ENCODE measurements at places on chromosomes 2 and 18.

DNA sequence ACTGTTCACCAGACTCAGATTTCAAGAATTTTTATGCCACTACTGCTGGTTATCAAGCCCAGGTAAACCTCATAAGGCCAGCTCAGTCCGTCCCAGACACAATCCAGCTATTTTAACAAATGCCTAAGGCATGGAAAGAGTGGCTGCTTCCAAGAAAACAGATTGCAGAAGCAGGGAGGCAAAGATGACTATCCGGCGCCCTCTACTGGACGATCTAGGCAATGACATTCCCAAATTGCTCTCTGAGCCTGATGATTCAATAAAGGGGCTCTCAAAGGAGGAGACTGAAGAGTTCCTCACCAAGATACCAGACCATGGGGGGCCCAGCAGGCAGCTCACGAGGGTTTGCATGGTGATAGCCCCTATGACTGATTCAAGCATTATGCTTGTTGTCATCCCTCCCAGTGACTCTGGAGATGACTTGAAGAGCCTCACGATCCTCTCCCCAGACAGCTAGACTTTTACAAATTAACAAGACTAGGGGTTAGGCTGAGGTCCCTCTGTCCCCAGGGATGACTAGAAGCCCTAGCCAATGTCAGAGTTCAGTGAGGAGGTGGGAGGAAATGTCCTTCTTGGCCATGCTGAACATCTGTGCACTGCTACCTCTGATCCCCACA is 25.0 kb downstream of the SERPINB8 start:
- DNase-seq = peak; percentile 65

DNA sequence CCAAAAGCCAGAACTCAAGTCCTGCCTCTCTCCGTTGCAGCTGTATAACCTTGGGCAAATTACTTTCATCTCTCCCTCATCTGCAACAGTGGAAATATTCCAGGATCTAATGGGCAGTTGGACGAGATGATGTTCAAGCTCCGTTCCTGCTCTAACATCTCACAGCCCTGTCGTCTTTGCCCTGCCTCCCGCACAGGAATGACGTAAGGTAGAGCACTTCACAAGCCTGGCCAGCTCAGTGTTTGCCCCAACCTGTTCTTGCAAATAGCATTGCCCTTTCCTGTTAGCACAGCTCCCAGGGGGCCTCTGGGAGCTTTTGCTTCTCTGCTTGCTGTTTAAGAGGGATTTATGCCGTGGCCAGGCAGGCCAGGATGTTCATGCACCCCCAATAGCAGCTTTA is 107.9 kb downstream of the KLHL29 start:
- DNase-seq = peak; percentile 86

DNA sequence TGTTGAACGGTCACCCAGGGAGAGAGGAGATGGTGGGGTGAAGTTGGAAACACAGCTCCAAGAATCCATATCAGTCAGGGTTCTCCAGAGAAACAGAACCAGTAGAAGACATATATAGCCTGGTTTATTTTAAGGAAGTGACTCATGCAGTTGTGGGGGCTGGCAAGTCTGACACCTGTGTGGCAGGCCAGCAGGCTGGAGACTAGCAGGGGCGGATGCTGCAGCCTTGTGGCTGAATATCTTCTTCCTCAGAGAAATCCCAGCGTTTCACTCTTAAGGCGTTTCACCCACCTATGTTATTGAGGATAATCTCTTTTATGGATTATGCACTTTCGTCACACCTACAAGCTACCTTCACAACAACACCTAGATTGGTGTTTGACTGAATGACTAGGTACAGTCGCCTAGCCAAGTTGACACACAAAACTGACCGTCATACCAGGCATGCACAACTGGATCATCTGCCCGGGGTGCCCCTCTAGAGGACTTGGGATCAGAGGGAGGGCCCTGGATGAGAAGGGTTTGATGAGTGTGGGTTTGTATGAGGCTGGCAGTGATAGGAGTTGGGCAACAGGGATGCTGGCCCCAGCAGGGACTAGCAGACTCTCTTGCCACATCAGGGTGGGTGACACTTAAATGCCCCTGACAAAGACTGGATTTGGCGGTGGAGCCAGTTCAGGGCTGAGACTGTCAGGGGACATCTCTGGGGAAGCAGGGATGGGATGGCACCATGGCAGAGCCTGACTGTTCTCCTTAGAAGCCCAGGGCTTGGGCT is 23.4 kb downstream of the MROH2A start:
- peak; percentile 3 for DNase-seq

DNA sequence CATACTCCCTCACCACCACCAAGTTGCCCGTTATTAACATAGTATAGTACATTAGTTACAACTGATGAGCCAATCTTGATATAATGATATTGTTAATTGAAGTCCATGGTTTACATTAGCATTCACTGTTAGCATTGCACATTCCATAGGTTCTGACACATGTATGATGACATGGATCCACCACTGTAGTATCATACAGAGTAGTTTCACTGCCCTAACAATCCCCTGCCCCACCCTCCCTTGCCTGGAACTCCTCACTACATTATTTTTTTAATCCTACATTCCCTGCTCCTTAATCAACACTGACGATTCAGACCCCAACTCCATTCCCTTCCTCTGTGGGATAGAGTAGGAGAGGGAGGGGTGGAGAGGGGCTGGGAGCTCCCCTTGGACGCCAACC is 20.2 kb upstream of the ST3GAL5 start:
- no peak for DNase-seq

DNA sequence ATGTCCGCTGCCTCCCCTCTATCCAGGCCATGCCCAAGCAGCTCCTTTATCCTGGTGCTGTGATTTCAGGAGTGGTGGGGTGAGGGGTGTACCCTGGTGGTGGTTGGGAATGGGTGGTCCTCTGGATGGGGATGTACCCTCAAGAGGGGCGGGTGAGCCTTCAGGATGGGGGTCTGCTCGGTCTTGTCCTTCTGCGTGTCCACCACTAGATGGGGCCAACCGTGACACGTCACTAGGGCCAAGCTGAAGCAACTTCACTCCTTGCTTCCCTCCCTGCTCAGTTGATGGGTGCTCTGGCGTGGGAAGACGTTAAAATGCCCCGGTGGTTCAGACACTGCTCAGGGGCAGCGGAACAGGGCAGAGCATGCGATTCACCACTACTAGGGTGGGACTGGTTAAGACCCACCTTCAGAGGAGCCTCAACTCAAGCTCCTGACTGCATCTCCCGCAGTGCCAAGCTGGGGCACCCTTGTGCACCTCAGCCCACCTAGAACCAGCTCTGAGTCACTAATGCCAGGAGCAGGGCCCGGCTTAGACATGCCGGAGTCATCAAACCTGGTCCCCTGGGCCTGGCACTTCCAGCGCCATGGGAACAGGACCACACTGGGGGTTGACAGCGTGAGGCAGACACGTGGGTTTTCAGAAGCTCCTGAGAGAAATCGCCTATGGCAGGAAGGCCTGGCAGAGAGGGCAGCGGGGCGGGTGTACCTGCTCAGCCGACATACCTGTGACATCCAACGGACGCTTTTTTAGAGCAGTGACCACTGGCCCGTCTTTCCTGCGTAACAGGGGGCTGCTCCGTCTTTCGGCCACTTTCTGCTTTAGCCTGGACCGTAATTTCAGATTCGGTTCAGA is 256.7 kb downstream of the HDAC4 start:
- DNase-seq = peak; percentile 40

GRCh38 chr2:69703189-69703588 is 38.7 kb upstream of the ANXA4 start:
- no peak for DNase-seq

GRCh38 chr18:74239567-74239966 is 52.2 kb downstream of the CYB5A start:
- DNase-seq = no peak

DNA sequence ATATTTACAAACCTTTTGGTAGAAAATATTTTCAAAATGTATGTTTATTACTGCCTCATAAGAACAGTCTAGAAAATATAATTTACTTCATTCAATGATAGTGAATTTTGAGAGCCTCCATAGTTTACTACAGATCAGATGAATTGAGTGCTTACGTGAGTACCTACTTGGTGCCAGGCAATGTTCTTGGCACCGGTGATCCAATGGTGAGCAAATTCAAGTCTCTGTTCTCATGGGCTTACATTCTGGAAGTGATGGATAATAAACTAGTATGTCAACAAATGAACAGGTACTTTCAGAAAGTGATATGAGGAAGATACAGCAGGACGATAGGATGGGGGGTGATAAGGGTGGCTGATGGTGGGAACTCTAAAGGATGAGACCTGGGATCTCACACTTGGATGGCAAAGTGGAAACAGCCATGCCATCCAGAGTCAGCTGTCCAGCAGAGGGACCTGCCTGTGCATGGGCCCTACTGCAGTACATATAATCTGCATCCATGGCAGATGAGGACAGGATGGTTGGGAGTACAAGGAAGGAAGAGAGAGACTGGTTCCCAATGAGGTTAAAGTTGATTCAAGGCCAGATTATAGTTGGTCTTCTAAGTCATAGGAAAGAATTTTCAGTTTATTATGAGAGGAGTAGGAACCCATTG is 277.0 kb downstream of the NEDD4L start:
- no peak for DNase-seq

DNA sequence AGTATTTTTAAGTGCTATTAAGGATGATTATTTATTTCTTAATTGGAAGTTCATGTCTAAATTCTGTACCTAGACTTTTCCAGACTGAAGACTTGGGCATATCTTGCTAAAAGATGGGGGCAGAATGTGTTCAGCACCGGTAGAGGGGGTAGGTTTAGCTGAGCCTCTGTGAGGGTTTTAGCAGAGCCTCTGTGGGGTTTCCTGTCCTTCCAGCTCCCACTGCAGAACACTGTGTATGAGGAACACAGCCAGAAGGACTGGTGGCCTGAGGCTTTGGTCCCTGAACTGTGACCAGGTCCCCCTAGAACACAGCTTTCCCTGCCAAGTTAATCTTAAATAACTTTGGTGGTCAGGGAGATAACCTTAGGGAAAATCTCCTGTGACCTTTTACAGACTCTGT is 123.4 kb upstream of the EPC2 start:
- no peak for DNase-seq

DNA sequence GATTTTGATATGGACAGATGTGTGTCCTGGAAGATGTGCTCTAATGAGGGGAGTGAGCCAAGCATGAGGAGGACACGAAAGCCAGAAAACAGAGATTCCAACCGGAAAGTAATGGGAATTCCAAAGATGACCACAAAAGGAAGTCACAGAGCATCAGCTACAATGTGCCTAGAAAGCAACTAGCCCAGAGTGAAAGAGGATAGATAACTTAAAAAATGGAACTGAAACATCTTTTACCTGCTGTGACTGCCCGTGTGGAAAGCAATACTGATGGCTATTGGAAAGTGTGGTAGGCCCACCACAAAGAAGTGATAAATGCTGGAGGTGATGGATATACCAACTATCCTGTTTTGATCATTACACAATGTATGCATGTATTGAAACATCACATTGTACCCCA is 21.6 kb downstream of the DNMT3A start:
- no peak for DNase-seq

GRCh38 chr2:12091201-12091806 is 344.9 kb downstream of the LPIN1 start:
- DNase-seq = no peak

DNA sequence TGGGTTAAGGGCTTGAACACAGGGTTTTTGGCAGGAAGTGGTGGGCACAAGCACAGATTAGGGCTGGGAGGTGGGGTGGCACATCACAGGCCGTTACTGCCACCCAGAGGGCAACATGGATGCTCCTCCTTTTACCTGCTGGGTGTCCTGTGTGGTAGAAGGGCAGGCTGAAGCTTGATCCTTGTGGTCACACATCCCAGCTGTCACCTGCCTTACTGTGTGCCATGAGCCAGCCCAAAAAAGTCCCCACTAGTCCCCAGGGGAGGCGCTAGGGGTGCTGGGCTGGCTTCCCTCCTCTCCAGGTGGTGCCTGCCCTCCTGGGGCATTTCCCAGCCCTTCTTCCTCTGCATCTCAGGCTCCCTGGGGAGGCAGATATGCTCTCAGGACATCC is 50.5 kb upstream of the ALPP start:
- no peak for DNase-seq

DNA sequence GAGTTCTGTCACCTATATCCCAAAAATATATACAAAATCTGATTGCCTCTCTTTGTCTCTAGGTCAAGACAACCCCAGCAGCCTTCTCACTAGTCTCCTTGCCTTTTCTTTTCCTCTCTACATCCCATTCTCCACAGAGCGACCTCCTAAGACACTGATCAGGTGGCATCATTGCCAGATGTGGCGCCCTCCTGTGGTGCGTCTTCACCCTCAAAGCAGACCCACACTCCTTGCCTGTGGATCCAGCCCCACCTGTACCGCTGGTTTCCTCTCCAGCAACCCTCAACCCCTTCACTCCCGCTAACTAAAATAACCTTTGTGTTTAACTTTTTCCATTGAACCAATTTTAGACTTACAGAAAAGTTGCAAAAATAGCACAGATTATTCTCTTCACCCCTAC is 273.3 kb downstream of the GLI2 start:
- peak; percentile 38 for DNase-seq

GRCh38 chr2:16680781-16681180 is 15.1 kb upstream of the CYRIA start:
- DNase-seq = no peak

- no peak for DNase-seq
These were observed 665.0 kb upstream of the FANCL start for GRCh38 chr2:58906081-58906645.

DNA sequence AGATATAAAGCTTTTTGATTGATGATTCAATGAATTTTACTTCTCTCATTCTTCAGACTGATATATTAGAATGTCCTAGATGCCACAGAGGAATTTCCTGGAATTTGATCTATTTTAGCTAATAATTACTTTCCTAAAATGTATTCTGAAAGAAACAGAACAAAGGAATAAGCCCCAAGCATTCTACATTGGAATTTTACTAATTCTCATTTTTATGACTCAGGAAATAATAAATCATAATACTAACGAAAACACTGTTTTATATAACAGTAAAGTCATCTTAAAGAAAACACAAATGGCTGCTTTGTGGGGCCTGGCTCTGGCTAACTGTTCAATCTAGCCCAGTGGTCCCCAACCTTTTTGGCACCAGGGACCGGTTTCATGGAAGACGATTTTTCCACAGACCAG is 68.6 kb upstream of the LPIN2 start:
- DNase-seq = no peak

DNA sequence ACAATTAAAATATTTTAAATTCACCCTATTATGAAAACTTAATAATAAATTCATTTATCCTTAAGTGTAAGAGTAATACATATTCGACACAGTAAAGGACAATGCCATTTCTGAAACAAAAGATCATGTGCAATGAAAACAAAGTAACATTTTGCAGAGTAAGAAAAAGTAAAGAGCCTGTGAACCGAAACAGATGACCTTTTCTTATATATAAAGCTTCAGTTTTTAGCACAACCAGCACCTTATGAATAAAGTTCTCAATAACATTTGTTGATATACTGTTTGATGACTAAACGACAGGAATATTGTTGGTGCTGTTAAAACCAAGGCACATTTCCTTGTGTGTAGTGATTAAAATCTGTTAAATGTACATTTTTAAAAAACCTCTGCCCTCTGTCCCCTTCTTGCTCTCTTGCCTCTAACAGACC is 1.5 kb downstream of the PELI1 start:
- DNase-seq = no peak

DNA sequence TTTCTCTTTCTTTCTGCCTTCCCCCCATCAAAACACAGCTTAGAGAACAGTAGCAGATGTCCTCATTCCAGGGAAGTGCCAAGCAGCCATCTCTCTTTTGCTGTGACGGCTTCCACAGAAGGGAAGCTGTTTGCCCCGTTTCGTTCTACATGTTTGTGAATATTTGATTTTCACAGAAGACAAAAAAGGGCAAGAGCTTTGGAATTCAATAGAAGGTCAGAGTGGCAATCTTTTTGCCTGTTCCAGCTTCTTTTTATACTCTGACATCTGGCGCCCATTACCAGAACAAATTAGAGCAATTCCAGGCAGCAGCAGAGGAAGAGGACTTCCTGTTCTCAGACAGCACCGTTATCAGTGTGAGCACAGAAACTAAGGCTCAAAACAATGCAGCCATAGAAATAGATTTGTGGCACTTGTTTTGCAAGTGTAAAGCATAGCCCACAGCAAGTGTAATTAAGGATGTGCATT is 79.0 kb upstream of the CDH19 start:
- DNase-seq = no peak

Data from WERI-Rb-1 (cell line).